ENCODE measurements at places on chromosomes 16 and 17.

DNA sequence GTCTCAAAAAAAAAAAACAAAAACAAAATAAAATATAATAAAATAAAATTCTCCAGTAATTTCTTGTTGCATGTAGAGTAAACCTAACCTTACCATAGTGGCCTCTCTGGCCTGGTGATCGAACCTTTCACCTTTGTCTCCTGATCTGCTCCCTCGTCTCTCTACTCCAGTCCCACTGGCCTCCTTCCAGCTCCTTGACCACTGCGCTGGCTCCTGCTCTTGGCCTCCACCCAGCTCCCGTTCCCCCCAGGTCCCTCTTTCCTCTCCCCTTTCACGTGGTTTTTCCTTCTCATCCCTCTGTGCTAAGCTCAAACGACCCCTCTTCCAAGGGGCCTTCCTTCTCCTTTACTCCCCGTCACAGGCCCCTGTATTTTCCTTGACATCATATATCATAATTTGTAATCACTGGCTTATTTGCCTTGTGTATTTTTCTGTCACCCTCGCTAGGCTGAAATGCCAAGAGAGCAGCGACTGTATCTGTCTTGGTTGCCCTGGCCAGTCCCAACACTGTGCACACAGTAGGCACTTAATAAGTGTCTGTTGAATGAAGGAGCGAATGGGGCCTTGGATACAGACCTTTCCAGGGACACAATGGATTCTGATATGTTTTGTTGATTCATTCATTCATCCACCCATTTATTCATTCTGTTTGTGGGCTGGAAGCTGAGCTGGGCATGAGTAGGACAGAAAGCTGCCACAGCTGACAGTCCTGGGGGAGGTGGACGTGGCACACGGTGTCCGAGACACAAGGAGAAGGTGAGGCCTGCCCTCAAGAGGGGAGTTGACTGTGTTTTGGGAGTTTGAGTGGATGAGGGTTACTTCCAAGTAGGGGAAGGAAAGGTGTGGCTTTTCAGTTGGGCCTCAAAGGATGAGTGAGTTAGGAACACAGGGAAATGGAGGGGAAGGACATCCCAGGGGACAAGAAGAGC is 5.8 kb upstream of the SCN4A start:
- DNase-seq, result no peak

DNA sequence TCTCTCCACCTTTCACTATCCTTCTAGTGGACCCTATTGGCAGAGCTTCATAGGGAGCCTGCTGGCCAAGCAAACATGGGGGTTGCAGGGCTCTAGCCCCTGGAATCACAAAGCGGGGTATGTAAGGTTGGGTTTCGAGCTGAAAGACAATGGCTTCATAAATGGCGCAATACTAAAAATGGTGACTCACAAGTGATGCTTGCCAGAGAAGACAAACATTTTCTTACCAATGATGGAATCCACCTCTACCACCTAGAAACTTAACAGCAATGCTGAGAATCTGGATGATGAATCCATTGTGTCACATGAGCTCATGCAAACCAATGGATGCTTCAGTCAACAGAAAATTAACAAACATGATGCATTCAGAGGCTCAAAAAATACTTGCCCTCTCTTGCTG is 375.3 kb upstream of the PSMD7 start:
- DNase-seq, result no peak

GRCh38 chr17:40364121-40364861 is at the start of gene GJD3:
TSS of gene GJD3 (minus strand) at chr17:40364737. CDS start at chr17:40363815, 922 bp downstream.
- no peak for DNase-seq

- DNase-seq, result no peak
These were observed 119.6 kb downstream of the CDH11 start for GRCh38 chr16:65002265-65002664.

- no peak for DNase-seq
These were observed 86.9 kb downstream of the HS3ST2 start for GRCh38 chr16:22900863-22901262.

All from astrocyte of the cerebellum (primary cell).